Stimulated activated naive CD8-positive, alpha-beta T cell treated with anti-CD3 and anti-CD28 coated beads, Interleukin-15, Interleukin-2, amounts not matched to agents 100 U/mL and 50 U/mL, for 24 hours (primary cell): ENCODE measurements at places on chromosomes 7 and 10.

- DNase-seq, result no peak
Observed at GRCh38 chr10:98608411-98608810, 161.7 kb upstream of the HPS1 start.

DNA sequence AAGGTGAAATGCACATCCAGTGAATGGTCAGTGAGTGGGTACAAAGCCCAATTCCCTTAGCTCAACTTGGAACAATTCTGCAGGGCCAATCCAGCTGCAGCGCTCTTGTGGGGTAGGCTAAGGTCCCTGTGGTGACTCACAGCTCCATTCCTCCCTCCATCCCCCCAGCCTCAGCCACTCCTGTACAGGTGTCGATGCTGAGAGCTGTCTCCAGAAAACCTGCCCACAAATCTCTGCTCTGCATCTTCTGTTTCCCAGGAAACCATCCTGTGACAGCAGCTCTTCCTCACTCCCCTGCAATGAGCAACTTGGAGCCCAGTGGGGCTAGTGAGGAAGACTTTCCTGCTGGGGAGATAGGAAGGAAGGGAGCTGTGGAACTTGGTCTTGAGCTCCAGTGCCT is 244.7 kb upstream of the GPR26 start:
- DNase-seq, result no peak

DNA sequence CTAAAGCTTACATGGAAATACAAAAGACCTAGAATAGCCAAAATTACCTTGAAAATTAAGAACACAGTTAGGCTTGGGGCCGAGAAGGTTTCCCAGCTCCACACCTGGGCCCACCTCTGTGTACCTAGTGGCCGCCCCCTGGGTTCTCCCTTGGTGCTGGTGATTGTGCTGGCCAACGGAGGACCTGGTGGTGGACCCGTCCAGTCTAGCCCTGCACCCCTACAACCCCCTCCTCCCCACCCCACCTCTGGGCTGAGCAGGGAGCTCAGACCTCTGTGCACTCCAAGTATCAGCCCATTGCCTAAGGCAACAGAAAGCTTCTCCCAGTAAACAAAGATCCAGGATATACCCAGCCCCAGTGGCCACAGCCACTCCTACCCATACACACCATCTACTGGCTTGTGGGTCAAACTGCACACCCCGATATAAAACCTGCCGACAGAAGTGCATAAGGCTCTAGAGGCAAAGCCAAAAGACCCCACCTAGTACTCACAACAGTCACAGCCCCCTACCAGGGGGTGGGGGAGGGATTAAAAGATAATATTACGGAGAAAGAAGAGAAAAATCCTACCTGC is 105.0 kb upstream of the DIP2C start:
- DNase-seq, result no peak

DNA sequence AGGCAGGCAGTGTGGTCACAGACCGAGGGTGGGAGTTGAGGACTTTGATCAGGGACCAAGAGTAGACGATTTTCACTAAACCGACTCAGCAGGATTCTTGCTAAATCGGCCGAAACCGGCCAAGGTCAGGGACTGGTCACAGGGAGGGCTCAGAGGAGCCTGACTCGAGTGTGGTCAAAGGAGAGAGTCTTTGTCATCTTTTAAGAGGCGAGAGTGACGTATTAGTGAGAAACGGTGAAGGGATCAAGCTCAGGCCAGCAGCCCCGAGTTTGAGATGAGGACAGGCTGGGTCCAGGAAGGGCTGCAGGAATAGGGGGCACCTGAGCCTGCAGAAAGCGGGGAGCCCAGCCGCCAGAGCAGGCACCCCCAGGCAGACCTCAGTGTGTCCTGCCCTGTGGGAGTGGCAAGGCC is 41.6 kb upstream of the FAM20C start:
- peak; percentile 16 for DNase-seq

DNA sequence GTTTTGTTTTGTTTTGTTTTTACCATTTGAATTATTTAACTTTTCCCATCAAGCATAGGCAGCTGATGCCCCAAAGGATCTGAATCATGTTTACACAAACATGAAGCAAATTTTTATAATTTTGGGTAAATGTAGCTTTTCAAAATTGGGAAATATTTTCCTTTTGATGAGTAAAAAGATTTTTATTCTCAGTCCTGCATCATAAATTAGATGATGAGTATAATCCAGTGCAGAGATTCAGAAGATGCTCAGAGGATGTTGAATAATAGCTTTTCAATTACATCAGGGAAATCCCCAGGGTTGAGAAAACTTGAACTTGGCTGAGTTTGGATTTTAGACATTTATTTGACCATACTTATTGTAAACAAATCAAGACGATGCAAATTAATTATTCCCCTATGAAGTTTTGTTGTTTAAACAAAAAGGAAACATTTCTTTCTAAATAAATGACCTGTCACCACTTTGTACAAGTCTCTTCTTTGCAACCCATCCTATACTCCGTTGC is 121.7 kb downstream of the FAM204A start:
- DNase-seq, result no peak

DNA sequence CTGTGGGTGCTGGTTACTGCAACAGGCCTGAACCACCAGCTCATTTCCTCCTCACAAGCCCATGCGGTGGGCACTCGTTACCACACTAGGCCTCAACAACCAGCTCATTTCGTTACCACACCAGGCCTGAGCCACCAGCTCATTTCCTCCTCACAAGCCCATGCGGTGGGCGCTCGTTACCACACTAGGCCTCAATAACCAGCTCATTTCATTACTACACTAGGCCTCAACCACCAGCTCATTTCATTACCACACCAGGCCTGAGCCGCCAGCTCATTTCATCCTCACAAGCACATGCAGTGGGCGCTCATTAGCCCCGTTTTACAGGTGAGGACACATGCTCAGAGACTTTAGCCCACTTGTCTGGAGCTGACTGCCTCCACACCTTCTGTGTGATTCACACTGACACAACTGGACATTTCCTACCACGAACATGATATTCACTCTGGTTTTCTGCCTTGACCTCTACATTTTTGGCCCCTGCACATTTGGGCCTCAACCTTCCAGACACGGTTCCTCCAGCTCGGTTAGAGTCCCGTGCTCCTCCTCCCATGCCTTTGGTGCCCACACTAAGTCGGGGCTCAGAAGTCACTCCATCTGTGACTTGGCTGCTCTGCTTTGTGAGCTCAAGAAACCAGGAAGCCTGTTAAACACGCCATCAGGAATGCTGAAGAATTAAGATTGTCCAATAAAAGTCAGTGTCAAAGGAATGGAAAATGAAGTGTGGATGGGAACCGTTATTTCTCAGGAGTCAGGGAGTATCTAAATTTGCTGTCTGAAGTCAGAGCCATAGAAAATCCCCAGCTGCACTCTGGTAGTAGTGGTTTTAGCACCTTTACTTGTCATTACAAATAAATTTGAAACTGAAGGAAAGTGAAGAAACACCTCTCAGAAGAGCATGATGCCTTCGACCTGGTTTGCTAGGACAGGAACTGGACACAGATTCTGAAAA is 55.8 kb upstream of the LANCL2 start:
- peak; percentile 71 for DNase-seq

DNA sequence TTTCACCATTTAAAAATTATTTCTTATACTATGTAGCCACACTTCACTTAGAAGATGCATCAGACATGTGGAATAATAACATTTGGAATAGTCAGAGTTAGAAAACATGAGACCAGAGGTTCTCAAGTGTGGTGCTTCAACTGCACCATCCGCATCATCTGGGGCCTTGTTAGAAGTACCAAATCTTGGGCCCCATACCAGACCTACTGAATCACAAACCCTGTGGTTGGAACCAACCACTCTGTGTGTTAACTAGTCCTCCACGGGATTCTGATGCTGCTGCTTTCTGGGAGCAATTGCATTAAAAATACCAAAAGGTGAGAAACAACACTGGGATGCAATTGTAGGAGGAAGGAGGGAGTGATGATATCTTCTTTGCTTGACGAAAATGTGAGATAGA is 125.2 kb downstream of the GNAT3 start:
- no peak for DNase-seq

DNA sequence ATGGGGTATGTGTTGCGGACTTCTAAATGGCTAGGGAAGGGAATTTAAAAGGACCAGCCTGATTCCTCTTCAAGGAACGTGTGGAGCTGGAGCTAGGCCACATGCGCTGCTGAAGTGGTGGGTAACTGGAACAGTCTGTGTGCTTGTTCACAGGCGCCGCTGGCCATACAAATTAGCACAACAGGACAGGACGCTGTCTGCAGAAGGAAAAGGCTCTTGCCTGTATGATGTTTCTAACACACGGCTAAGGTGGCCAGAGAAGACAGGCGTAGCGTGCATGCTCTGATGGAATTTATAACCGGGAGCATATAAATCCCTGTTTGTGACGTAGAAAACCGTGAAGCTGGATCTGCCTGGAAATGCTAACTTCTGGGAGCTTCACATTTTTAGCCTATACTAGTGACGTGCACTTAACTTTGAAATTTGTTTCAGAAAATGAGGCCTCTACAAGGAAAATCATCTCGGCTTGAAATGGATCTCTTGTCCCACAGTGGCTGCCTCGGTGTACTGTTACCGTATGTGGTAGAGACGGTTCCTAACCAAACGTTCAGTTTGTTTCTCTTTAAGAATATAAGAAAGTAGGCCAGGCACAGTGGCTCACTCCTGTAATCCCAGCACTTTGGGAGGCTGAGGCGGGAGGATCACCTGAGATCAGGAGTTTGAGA is 569.4 kb downstream of the PTPRN2 start:
- DNase-seq, result no peak

DNA sequence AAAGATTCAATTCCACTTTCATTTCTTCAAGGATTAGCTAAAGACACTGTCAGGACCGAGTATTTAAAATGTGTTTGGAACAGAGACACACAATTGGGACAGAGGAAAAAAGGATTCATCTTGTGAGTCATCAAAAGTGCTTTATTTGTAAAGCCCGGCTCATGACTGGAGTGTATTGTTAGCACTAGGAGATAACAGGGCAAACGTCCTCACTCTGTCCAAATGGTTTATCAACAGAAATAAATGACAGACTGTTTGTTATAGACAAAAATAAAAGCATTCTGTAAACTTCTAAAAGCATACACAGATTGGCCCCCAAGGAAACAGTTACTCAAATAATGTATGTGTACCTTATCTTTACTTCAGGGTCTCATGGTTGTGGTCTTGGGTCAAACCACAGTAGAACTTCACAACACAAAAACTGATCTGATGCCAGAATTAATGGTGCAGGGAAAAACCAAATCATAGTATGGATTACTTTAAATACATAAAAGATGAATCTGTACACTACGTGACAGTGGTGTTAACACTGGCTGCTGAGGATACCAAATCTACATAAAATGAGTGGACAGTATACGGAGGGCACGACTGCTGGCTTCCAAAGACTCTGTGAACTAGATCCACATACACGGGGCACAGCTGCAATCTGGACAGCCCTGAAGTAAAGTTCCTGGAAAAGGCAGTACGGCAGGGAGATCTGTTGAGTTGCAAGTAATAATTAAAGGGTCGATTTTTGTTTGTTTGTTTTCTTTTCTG is 179.4 kb downstream of the PIP4K2A start:
- no peak for DNase-seq

- DNase-seq, result no peak
Observed at GRCh38 chr10:63713191-63714144, 192.3 kb downstream of the REEP3 start.

DNA sequence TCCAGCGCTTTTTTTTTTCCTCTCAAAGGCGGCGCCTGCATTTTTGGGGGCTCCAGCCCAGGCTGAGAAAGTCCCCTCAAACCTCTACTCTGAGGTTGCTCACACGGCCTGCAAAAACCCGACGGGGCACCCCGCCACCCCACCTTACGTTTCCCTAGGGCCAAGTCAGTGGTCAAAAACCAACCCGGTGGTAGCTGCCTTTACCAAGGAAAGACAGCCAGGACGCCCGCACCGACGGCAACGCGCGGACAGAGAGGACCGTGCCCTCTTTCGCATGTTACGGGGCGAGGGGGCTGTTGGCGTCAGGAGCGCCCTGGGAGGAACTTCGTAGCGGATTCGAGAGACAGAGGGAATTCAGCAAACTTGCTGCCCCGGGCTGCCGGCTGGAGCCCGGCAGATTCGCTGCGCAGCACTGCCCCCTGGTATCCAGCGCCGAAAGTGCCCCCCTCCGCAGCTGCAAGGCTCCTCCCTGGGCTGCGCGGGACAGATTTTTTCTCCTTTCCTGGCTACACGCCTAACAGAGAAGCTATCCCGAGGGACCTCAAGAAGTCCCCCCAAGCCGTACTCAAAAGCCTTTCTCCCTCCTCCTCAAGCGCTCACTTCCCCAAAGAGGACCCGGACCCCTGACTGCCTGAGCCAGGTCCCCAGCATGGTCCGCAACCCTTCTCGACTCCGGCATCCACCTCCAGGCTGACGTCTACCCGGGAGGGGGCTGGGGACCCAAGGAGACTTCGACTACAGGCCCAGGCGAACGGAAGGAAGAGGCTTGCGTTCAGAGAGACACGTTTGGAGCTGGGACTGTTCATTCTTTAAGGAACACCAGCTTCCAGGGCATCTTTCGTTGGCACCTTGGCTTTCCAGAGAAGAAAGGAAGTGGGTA is 27.7 kb upstream of the VAX1 start:
- DNase-seq, result peak; percentile 43

- DNase-seq, result no peak
Observed at GRCh38 chr10:77972148-77972547, 45.6 kb upstream of the DLG5 start.

- DNase-seq, result no peak
Observed at GRCh38 chr7:18399436-18400235, 95.9 kb upstream of the HDAC9 start.

GRCh38 chr10:21398563-21399231 is 126.8 kb downstream of the SKIDA1 start:
- DNase-seq, result no peak

DNA sequence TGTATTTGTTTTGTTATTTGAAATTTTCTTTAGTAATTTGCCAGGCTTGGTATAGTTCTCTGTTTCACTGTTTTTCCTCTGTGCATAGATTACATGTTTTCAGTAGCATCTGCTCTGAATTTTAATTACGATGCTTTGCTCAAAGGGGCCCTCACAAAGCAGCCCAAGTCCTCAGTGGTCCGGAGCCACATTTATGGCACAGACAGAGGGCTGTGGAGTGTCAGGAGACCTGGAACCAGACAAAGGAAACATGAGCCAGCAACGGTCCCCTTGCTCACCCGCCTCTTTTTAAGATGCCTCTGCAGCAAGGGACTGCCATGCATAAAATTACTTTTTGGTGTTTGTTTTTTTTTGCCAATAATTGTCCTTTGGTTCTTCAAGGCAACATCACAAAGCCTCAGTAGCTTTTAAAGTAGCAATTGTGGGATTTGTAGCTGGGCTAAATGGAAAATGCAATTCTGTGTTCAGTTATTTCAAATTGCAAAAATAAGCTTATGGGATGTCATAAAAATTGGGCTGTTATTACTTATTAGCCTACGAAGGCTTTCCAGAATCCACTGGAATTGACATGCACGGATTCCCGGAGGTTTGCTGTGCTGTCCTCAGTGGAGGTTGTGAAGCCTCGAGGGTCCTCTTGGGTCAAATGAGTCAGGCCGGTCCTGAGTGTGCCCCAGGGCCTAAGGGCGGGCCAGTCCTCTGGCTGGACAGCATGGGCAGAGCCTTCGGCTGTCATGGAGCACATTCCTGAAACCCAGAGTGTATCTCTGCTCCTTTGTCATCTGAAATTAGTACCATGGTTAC is 422.8 kb downstream of the GLRX3 start:
- no peak for DNase-seq

DNA sequence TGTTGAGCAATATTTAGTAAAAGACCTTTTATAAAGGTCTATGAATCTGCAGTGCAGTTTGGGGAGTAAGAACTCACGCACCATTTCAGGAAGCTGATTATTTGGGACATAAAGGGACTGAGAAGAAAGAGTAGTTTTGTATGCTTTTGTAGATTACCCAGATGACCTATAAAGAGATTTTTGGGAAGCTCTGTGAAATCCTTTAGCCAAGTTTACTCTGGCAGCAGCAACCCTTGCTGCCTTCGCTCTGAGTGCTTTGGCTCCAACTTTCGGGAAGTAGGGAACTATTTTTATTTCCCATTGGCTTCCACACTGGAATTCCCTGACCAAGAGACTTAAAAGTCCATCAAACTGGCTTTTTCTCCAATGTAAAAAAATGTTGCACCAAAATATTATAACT is 1110.1 kb upstream of the PHF14 start:
- no peak for DNase-seq
